ENCODE measurements at places on chromosomes 12 and 14.

GRCh38 chr12:124448955-124449622, 118.3 kb downstream of the NCOR2 start:
- no peak for DNase-seq

DNA sequence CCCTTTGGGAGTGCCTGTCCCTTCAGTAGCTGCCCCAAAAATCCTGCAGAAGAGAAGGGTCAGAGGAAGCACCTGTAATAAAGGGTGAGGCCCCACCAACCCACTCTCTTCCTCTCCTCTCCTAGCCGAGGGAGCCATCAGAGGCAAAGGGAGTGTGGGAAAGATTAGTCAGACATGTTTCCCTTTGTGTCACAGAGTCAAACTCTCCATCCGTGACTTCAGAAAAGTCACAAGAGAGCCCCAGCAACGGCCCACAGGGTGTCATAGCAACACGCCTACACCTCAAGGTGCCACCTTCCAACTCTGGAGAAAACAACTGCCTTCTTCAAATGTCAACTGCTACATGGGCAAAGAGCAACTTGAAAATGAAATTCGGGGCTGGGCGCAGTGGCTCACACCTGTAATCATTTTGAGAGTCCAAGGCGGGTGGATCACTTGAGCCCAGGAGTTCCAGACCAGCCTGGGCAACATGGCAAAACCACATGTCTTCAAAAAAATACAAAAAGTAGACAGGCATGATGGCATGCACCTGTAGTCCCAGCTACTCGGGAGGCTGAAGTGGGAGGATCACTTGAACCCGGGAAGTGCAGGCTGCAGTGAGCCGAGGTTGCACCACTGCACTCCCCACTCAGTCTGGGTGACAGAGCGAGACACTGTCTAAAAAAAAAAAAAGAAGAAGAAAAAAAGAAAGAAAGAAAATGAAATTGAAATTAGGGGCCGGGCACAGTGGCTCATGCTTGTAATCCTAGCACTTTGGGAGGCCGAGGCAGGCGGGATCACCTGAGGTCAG, 17.7 kb upstream of the CD27 start:
- no peak for DNase-seq

DNA sequence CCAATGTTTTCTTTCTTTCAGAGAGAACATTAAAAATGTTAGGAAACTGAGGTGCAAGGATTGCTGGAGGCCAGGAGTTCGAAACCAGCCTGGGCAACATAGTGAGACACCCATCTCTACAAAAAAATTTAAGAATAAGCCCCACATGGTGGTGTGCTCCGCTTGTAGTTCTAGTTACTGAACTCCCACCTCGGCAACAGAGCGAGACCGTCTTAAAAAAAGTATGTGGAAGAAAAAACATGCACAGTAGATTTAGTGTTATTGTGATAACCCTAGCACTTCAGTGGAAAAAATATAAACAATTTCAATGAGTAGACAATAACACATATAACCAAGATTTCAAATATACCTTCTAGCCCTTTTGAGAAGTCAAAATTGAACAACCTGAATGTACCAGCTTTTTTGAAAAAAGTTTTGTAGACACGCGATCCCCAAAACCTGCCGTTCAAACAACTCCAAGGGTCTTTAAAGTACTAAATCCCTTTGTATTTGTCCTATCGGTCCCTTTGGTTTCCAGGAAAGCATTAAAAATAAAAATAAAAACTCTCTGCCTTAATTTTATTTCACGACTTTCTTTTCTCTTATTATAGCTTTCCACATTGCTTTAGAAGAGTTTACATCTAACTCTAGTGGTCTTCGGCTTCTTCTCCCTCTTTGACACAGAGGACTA, 1.0 kb upstream of the ANO6 start:
- DNase-seq = no peak

DNA sequence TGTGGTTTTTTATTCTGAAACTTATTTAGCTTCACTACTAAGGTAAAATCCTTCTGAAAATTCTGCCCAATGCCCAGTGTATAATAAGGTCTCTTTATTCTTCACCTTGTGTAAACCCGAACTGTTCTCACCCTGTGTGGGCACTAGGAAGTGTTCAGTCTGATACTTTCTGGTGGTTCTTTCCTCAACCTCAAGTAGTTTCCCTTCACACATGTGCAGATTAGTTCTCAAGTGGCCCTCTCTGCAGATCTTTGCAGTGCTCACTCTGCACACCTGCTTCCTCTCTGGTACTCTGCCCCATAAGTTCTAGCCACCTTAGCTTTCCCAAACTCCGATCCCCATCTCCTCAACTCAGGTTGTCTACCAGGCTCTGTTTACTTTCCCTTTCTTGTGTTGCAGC, 61.6 kb downstream of the RAD51B start:
- DNase-seq = no peak

DNA sequence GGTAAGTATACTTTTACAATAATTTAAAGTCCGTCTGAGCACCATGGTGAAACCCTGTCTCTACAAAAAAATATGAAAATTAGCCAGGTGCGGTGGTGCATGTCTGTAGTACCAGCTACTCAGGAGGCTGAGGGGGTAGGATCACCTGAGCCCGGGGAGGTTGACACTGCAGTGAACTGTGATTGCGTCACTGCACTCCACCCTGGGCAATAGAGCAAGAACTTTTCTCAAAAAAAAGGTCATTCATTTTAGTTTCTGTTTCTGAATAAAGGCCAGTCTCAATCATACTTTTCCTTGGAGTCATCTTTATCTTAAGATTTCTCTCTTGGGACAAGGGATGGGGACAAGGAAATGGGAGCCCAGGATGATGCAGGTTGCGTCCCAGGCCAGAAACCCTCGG, 12.9 kb downstream of the ANKRD13A start:
- no peak for DNase-seq

GRCh38 chr14:77225254-77225653, 43.7 kb downstream of the TMEM63C start:
- no peak for DNase-seq

GRCh38 chr12:129335773-129336172, 482.5 kb downstream of the GLT1D1 start:
- DNase-seq = no peak

- DNase-seq = no peak
Measured at GRCh38 chr12:31407562-31407961, 81.6 kb upstream of the SINHCAF start.

GRCh38 chr12:77239617-77240016, 174.2 kb upstream of the E2F7 start:
- DNase-seq = no peak

GRCh38 chr12:129675947-129676346, 227.9 kb downstream of the TMEM132D start:
- DNase-seq = no peak

GRCh38 chr12:131818821-131819585, 9.2 kb upstream of the MMP17 start:
- DNase-seq = no peak

- DNase-seq = no peak
Measured at GRCh38 chr12:108523365-108523764, 8.3 kb downstream of the FICD start.

GRCh38 chr12:128970110-128970509, 116.8 kb downstream of the GLT1D1 start:
- DNase-seq = no peak

DNA sequence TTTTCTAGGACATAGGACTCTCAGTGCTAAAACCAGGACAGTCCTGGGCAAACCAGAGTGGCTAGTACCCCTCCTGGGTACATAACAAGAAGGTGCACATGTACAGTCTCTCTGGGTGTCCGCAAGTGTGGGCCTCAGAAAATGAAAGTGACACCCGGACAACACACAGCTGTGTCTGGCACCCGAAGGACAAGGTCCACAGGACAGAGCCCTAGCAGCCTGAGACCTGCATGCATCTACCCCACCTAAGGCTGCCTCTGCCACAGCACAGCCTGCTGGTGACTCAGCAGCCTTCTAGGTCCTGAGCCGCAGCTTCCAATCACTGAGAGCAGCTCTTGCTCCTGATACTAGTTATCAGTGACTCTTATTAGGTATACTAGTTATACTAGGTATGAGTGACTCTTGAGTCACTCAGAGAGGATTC, 784.1 kb upstream of the TBX3 start:
- DNase-seq = no peak

GRCh38 chr12:43551971-43552559, at the start of gene ADAMTS20:
Gene ADAMTS20 (minus strand): TSS chr12:43552203. CDS start chr12:43551921, 282 bp downstream.
- no peak for DNase-seq

DNA sequence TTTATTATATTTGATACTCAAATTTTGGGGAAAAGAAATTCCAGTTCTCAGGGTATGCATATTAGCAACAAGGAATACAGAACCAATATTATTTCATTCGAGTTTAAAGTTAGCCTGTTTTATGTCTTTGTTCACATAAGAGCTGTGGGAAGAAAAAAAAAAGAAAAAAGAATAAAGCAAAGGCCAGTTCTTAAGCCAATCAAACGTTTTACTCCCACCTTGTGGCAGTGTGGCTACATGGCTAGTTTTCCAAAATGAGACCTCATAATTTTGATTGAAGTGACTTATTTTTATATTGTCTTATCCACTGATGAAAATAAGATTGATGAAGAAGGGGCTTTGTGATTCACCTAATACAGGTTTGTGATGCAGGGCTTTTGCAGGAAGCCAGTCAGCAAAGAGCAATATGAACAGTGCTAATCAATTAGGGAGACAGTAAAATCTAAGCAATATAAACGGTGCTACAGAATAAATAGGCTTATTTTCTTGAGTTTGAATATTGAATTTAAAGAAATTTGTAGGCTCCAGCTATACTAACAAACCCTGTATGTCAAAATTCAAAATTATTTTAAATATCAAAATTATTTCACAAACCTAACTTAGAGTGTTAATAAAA, 624.1 kb upstream of the FOXG1 start:
- DNase-seq = peak; percentile 28

DNA sequence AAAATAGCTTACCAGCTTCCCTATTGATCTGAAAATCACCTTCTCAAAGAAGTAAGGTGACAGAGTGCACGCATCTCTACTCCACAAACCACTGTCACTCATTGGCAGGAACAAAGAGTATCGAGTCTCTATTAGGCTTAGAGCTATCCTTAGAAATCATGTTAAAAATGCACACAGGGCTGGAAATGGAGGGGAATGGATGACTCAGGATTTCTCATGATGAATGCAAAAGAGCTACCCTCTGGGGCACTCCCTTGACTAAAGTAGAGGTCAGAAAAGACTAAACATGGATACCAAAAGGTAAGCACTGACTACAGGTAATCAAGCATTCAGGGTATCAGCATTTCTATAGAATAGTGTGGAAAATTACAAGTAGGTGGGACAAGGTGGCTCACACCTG, 96.1 kb upstream of the ANO4 start:
- DNase-seq = no peak

DNA sequence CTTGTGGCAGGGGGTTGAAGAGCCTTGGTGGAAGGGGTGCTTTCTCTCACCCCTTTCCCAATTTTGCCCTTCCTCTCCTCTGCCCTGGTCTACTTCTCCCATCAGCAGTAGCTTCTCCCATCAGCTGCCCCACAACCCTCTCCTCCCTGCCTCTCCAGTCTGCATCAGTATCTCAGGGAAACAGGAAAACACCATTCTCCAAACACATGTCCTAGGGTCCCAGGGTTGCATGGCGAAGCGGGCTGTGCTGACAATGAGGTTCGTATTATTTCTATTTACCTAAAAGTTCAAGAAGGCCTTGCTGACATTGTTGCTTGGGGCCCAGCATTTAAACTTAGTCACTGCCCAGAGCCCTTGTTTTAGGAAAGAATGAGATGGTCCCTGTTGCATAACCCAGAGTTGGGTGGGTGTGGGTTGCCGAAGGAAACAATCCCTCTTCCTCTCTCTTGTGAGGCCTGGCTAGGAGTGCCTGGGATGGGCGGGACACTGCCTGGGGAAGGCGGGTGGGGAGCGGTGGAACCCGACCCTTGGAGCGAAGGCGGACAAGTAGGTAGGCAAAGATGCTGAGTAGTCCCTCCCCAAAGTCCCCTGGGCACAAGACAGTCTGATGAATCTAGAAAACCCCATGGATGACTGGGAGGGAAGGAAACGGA, 1.3 kb upstream of the IGFBP6 start:
- no peak for DNase-seq

GRCh38 chr12:2641761-2642160, 153.0 kb upstream of the FKBP4 start:
- no peak for DNase-seq

GRCh38 chr14:54411371-54411770, 14.6 kb downstream of the CDKN3 start:
- DNase-seq = no peak

DNA sequence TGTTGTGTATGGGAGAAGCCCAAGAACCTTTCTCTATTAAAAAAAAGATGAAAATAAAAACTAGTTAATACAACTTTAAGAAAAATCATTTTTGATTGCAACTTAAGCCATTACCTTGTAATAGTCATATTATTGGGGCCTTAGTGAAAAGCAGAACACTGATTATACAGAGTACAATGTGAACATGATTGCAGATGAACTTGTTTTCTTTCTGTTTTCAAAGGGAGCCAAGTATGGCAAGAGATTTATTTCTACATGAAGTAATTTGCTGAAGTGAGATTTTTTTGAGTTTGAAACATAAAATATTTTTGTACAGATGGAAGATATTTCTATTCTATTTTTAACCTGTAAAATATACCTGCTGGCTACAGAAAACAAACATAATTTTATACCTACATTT, 104.9 kb downstream of the GPR135 start:
- DNase-seq = no peak

DNA sequence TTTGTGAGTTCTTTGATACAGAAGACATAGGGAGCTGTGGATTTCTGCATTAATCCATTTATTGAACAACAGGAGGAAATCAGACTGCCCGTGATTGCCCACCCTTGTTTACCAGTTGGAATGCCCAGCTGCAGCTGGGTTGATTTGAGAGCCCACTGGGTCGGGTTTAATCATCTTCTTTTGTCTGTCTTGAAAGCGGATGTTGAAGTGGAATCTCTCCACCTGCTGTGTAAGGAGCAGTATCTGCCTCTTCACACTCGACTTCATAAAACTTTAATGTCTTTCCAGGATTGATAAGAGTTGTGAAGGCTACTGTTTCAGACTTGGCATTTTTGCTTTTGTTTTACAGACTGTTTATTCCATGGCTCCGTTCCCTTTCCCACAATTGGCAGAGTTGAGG, 39.9 kb downstream of the TBC1D30 start:
- no peak for DNase-seq

DNA sequence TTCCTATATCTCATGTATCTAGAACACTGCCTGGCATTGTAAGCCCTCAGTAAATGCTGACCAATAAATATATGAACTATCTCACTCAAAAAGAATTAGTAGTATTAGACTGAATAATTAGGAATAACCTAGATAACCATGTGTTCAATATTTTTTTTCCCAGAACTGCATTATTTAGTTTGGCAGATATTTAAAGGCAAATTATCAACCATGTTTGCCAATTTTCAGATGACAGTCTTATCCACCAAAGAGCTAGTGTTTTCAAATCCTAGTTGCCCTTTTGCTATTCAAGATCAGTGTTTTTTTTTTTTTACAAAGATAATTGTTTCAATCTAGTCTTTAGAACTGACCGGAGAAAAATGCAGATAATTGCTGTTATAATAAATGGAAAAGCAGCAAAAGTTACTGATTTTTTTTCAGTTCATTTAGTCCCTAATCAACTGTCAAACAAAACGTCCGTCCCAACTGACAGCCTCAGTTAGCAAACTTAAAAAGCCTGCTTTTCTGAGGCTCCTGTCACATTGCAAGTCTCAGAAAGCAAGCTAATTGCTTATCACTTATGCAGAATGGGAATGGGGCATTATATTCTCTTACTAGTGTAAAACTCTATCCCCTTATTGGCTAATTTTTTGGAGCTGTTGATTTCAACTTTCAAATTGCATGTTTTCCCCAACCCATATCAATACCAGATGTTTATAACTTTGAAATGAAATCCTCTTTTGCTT, 203.2 kb downstream of the PAWR start:
- DNase-seq = no peak
